Mesendoderm (in vitro differentiated cells): ENCODE measurements at places on chromosomes 12 and 14.

- no peak for DNase-seq
Observed at GRCh38 chr12:102992297-102992696, 34.8 kb downstream of the ASCL1 start.

DNA sequence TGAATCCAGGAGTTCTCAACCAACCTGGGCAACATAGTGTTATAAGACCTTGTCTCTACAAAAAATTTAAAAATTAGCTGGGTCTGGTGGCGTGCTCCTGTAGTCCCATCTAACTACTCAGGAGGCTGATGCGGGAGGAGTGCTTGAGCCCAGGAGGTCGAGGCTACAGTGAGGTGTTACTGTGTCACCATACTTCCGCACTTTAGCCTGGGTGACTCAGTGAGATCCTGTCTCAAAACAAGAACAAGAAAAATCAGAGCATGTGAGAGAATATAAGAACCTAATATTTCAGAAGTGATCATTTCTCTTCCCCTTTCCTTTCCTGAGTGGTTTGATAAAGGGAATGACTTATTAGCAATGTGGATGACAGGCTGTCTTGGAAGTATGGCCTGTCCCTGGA lies 9.5 kb downstream of the TRAF3 start:
- DNase-seq, result no peak

- DNase-seq, result no peak
Observed at GRCh38 chr12:93689076-93689834, 12.1 kb downstream of the CRADD start.

DNA sequence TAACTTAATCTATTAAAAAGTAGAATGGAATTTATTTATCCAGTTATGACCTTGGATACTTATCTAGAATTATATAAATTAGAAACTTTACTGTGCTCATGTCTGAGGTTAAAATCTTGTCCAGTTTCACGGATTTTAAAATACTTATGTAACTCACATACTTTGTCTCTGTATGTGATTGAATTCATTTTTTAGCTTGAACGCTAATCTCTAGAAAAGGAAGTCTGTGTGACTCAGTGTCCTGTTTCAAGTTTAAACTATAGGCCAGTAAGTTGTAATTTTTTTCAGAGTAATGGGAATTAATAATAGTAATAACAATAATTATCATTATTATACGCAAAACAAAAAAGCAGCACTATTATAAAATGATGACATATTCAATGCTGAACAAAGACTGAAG lies 168.6 kb downstream of the CPNE8 start:
- no peak for DNase-seq

- DNase-seq, result no peak
Observed at GRCh38 chr12:5910790-5911548, 34.1 kb downstream of the ANO2 start.

DNA sequence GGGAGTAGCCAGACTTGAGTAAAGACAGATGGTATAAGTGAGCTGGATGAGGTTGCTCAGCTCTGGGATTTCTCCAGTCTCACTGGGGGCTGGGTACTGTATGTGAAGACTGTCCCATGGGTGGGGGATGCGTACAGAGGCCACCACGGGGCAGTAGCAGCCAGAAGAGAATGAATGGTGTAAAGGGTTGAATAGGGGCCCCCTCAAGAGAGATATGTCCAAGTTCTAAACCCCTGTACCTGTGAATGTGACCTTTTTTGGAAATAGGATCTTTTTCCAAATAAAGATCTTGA lies 21.8 kb upstream of the BCDIN3D start:
- no peak for DNase-seq

GRCh38 chr12:42801271-42801670 lies 211.7 kb upstream of the PRICKLE1 start:
- DNase-seq, result peak; percentile 91

- no peak for DNase-seq
Observed at GRCh38 chr12:117760990-117761389, 207.8 kb downstream of the KSR2 start.

DNA sequence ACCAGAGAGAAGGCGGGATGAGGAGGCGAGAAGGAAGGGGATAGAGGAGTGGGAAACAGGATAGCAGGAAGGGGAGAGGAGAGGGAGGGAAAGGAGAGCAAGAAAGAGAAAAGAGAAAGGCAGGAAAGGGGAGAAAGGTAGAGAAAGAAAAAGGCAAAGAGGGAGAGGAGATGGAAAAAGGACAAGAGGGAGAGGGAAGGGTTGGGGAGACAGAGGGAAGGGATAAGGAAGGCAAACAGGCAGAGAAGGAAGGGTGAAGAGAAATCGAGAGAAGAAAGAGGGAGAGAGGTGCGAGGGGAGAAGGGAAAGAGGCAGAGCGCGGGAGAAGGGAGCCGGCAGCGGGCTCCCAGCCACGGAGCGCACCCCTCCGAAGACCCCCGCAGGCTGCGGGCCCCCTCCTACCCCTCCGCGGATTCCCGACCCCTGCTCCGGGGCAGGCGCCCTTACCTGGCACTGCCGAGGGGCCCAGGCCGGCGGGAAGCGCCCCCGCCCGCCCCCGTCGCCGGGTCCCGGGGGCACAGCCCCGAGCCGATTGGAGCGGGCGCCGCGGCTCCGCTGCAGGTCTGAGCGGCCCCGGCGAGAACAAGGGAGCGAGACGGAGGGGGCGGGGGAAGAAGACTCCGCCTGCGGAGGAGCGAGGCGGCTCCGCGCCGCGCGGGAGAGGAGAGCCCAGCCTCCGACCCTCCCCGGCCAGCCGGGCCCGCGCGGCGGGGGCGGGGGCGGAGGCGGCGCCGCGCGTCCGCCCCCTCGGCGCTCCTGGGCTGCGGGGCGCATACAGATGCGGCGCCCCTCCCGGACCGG lies at the start of gene CDH24:
CDH24 (minus strand) TSS at position 565 of the 801 bp plus-strand sequence. CDS start 1,787 bp downstream, outside the sequence.
- peak; percentile 79 for DNase-seq

GRCh38 chr14:99944241-99944651 lies 121.0 kb upstream of the EVL start:
- no peak for DNase-seq

- no peak for DNase-seq
Observed at GRCh38 chr14:93231129-93231979, 24.3 kb downstream of the UBR7 start.

GRCh38 chr12:104490850-104491249 lies 34.1 kb downstream of the CHST11 start:
- DNase-seq, result no peak

- peak; percentile 63 for DNase-seq
Observed at GRCh38 chr12:54251667-54252284, 28.1 kb downstream of the CBX5 start.

- DNase-seq, result no peak
Observed at GRCh38 chr12:82874945-82875344, 188.2 kb downstream of the TMTC2 start.

DNA sequence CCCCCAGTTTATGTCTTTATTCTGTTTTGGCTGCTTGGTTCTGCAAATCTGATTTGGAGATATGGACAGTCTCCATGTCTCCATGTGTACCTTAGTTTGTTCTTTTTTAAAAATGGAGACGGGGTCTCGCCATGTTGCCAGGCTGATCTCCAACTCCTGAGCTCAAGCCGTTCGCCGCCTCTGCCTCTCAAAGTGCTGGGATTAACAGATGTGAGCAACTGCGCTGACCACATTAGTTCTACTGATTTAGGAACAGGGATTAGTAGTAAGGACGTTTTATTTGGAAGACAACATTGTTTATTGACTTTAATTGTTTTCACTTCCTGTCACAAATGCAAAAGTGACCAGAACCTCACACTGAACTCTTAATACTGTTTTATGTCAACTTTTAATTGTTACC lies 14.7 kb downstream of the AEBP2 start:
- no peak for DNase-seq

GRCh38 chr14:32397861-32398640 lies 69.0 kb downstream of the AKAP6 start:
- no peak for DNase-seq

DNA sequence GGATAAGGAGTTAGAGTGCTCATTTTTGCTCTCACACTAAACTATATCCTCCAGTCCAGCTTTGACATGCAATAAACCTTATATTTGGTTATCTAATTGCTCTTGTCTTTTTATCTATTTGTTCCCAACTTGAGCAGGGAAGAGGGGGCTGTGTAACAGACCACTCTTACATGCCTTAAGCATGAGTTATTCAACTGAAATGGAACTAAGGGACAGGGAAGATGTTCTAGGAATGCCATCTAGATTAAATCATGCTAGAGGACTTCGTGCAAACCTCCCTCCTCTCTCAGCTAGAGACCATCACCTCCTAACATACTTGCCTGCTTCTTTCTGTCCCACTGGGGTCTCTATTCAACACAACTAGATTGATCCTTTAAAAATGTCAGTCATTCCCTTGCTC lies 20.6 kb downstream of the SPX start:
- DNase-seq, result peak; percentile 75

DNA sequence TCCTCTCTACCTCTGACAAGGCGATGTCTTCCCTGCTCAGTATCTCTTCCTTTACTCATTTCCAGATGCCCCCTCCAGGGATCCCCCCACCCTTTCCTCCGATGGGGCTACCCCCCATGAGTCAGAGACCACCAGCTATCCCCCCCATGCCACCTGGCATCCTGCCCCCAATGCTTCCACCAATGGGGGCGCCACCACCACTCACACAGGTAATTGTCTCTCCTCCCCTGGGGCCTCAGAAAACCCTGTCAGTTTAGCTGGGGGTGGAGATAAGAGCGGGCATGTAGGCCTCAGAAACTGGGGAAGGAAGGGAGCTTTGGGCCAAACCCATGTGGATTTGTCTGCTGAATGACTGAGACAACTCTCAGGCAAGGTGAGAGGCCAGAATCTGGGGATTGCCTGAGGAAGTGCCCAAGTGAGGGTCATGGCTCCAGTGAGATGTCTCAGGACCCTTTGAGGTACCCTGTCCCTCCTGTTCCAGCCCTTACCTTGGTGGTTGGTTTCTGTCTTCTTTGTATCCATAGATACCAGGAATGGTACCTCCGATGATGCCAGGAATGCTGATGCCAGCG lies 8.1 kb downstream of the PRPF40B start:
- no peak for DNase-seq

DNA sequence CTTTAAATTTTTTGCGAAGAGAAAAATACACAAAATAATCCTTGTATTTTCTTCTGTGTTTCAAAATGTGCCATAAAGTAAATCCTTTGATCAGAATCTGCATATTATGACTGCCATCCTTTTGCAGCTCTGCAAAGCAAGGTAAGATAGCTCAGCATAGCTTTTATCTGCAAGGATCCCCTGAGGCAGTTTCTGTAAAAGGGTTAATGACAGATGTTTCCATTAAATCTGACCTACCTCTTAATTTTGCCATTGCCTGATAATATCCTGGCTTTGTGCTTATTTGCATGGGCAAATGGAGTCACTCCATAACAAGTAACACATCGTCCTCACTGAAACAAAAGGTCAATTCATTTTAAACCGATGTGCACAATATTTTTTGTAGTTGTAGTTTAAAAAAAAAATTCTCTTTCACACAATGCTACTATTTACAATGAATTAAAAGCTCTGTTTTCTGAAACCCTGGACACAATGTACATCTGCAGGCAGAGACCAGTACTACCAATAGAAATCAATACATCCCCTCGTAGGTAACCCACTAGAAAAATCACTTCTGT lies 108.5 kb upstream of the SOX5 start:
- DNase-seq, result no peak

DNA sequence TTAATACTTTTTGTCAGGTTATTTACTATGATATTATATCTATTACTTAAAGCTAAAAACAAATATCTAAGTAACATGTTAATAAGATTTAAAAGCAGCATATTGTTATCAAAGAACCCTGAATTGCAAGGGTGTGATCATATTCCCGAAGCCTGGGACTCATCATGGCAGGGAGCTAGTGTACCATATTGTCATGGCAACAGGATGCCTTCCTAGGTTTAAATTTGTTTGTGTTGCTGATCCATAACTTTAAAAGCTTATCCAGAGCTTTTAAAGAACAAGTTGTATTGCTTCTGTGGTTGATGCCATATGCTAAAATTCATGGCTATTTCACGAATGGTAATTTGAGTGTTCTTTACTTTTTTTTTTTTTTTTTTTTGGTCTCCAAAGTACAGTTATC lies 500.5 kb downstream of the NAV3 start:
- DNase-seq, result peak; percentile 6

DNA sequence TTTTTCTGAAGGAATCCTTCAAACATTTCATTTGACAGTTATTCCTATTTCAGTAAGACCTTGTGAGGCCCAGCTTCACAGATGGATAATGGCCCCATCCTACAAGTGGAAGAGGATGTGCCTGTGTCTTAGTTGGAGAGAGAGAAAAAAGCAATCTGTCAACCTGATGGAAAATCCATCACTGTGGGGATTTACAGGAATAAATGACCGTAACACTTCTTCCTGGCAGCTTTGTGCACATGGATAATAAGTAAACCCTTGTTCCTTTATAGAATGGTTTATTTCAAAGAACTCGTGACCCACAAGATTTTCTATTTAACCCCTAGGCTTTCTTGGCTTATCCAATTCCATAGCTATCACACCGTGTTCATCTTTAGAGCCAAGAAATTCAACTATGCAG lies 121.4 kb upstream of the PCED1B start:
- no peak for DNase-seq

GRCh38 chr14:72736786-72737559 lies 156.9 kb downstream of the DPF3 start:
- no peak for DNase-seq
